ENCODE measurements at places on chromosomes 7 and 10.

DNA sequence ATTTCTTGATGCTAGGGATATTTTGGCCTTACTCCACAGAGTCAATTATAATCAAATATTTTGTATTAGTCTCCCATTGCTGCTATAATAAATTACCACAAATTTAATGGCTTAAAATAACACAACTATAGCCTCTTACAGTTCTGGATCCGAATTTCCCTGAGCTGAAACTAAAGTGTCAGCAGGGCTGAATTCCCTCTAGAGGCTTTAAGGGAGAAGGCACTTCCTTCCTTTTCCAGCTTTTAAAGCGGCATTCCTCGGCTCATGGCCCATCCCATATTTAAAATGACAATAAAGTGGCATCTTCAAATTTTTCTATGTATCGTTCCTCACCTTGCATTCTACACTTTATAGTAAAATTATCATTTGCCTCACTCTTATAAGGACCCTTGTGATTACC lies 421.4 kb upstream of the ZWINT start:
- DNase-seq: no peak

DNA sequence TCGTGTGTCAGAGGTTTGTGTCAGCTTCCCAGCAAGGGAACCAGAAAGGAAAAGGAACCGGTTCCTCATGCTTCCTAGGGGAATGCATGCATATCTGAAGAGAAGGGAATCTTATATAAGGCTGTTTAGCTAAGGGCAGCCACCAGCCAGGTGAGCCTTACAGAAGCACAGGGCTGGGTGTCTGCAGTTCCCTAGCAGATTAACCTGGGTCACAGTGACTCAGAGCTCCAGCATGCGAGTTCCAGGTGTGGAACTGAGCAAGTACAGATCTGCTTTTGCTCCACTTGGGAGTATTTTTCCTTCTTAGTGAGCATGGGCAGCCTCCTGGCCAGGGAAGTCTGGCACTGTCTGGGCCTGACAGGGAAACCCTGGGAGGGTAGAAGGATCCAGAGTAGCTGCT lies 957 bp upstream of the ANKRD2 start:
- no peak for DNase-seq

DNA sequence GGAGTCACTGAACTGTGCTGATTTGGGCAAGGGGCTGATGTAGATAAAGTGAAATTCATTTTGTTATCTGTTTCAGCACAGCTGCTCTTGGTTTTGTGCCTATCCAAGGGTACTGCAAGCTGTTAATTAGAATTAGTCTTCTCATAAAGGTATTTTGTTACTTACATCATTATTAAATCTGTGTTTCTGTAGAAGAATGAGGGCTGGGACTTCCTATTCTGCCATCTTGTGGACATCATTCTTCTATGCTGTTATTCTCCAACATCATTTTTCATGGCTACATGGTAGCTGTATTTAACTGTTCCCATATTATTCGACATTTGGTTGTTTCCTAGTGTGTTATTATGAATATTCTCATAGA lies 76.2 kb upstream of the CCDC71L start:
- peak; percentile 60 for DNase-seq

DNA sequence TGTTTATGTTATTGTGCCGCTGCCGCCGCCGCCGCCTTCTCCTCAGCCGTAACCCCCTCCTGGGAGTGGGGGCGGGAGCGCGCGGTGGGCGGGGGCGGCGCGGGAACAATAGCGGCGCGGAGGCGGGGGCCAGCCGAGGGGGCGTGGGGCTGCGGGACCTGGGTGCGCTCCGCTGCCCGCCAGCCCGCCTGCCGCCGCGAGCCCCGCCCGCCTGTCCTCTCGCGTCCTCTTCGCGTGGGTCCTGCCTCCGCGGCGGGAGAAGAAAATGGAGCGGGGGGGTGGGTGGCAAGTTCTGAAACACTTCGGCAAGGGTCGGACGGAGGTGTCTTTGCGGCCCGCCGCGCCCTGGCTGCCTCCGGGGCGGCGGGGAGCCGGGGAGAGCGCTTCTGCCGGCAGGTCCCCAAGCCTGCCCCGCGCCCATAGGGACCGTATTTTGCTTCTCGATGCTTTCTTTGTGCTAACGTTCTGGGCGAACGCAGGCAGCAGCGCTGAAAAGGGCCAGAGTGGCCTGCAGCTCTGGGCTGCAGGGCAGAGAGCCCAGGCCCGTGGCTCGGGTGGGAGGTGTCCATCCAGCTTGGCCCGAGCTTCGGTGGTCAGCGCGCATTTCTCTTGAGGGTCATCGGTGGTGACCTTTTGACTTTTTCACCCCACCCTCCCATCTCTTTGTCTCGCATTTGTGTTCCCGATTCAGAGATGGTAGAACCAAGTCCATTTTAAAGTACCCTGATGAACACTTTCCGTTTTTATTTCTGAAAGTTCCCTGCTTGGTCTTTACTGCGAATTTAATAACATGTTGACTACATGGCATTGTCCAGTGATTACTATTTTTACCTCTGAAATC lies 613 bp downstream of the MAPK8 start:
- peak; percentile 47 for DNase-seq

- no peak for DNase-seq
These were observed 31.1 kb upstream of the EZH2 start for GRCh38 chr7:148915211-148915610.

DNA sequence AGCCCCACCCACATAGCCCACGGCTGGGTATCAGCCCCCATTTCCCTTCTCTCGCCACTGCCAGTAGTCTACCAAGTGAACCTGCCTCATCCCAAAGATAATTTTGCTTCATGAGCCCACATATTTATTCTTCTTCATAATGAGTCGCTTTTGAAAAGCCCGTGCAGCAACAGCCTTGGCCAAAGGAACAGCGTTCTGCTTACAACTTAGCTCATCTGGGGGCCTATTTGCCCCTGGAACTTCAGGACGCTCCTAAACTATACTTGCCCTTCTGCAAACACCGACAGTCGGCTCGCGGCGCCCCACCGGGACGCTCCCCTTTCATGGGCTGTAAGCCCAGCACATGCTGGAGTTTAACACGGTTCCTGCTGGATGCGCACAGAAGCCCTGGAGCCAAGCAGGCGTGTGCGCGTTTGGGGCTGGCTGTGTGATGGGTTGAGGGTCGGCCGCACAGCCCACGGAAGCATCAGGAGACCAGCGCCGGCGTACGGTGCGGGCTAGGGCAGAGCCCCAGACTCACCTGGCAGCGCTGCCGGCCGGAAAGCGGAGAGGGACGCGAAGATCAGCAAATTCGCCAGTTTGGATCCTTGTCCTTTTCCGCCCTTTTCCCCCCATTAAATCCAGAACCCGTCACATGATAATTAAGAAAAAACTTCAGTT lies 370 bp downstream of the TMEM60 start:
- DNase-seq: no peak

DNA sequence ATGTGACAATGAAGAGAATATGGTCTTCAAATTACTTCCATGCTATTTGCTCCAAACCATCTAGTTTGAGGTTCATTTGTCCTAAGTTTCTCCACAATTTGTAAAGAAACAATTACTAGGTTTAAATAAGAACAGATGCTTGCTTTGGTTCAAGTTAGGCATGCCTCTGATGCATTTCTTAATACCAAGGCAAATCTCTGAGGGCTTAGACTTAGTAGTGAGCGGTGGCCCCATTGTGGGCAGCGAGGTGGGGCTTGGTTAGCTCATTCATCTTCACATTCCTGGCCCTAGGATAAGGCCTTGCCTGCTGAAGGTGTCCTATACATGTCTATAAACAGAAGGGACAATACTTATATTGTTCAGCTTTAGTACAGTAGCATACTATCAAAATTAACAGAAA lies 52.4 kb upstream of the RHEB start:
- peak; percentile 54 for DNase-seq

GRCh38 chr7:41890631-41891274 lies 187.9 kb upstream of the INHBA start:
- DNase-seq: no peak

- DNase-seq: peak; percentile 3
These were observed 2.1 kb downstream of the BAIAP2L1 start for GRCh38 chr7:98398567-98399372.

Data from fibroblast of upper back skin (primary cell).